ENCODE measurements at places on chromosomes 11 and 22.

GRCh38 chr11:96394773-96395172 lies 5.0 kb downstream of the JRKL start:
- no peak for DNase-seq

- no peak for DNase-seq
Measured at GRCh38 chr22:27476729-27477128, 324.8 kb downstream of the MN1 start.

DNA sequence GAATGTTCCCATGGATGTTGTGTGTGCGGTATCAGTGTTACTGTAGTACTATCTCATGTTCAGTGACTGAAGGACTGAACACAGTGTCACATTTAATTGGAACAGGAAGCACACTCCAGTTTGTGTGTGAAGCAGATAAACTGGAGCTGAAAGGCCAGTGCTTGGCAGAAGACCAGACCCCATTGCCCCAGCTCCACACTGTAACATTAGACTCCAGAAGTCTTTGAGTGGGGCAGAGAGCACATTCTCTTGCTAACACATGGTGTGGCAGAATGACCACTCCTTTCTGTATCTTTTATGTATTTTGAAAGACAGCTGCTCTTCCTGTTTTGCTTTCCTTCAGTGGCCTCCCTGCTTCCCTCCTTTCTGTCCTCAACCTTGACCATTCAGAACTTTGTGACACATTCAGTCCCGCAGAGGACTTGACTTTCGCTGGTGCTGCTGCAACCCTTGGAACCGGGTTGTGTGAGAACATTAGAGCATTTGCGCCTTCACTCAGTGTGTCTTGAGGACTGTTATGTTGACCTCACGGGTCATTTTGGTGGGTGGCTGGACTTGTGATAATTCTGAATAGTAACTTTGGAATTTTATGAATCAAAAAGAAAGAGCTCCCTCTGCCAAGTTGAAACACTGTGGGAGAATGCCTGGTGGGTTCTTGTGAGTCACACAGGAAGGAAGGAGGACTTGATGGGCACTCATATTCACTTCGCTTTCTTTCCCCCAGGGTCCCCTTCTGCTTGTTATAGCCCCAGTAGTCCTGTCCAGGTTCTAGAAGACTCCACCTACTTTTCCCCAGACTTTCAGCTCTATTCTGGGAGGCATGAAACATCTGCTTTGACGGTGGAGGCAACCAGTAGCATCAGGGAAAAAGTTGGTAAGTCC lies 26.4 kb downstream of the AMOTL1 start:
- DNase-seq: no peak

DNA sequence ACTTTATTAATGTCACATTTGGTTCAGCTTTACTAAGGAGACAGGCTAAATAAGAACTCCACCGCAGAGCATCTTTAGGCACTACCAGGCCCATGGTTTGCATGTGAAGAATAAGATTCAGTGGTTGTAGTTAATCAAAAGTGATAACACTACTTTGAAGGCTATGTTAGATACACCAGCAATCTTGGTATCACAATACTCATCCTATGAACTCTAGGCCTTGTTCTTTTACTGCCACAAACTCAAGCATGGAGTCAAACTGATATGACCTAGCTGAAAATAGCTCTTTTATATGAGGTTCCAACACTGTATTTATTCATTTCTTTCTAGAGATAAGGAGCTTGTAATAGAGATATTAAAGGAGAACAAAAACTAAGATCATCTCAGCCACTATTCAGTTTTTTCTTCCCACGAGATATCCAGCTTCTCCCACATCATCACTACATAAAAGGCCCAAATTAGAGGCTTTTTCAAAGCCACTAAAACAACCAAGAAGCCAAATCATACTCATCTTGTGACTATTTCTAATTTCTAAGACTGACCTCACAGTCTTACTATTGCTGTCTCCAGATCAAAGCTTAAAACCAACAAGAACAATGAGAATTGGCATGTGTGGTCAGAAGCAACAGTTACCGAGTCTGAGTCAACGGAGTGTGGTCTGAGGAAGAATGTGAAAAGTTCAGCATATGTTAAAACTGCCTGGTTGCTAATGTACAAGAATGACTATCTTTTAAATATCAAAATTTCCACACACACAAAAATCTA lies 25.1 kb upstream of the GUCY1A2 start:
- DNase-seq: no peak

DNA sequence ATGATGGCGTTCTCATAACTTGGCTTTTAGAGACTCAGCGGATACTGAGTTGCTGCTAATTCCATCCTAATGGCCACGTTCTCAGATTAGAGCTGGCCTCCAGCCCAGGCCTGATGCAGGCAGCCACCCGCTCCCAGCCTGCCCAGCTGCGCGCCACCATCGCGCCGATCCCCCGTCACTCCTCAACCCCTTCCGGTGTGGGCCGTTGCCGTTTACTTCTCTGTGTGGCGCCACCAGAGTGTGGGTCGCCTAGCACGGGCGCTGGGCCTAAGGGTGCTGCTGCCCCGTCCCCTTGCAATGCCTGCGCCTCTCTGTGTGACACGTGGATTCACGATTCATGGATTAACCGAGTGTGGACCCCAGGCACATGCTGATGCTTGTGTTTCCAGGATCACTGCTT lies 1116.0 kb downstream of the BRD1 start:
- DNase-seq: peak; percentile 86

DNA sequence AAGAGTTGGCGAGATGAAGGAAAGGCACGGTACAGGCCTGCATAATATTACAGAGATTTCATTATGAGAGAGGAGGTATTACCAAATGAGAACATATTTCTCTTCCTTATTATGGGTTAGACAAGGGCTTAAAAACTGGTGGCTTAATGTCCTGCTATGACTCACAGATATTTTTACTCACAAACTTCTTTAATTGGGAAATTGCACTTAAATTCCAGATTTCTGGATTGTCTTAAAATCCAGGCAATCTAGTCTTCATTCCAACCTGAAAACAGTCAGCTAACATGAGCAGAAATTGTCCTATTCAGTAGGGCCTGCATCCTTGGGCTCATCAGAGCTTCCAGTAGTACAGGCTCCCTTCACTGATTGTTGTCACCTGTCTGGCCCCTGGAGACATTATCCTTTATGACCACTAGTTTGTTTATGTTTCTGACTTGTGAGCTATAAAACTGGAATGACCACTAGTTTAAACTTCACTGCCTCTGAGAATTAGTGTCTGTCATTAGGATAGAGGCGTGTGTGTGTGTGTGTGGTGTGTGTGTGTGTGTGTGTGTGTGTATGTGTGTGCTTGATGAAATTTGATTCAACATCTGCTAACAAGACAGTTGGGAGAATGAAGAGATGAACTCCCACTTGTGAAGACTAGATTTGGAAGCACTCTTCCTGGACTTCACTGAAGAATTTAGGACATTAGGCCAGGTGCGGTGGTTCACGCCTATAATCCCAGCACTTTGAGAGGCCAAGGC lies 25.1 kb downstream of the DBX1 start:
- DNase-seq: no peak

DNA sequence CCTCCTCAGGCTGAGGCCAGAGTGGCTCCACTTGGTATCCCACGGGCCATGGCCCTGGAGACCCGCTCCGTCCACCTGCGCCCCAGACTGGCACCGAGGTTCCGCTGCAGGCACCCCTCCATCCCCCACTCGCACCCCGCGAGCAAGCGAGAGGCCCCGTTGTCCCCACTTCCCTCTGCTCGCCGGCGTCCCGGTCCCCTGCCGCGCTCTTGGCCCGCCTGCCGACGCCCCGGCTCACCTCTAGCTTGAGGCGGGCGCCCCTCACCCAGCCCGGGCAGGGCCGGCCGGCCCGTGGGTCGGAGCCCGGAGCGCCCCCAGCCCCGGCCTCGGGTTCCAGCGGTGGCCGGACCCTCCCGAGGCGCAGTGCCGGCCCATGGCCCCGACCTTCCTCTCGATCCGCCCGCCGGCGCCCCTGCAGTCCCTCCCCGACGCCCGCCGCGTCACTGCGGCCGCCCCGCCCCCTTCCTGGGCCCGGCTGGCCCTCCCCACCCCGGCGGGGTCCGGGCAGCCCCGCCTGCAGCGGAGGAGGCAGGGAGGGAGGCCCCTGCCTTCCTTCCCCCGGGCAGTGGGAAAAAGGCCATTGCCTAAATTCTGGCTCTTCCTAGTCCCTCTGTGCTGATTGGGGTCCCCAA lies at the start of gene PITPNM1:
Gene PITPNM1, minus strand, starts transcription at position 414 of the 632 bp plus-strand sequence. CDS start 1,183 bp downstream, outside the sequence.
- peak; percentile 92 for DNase-seq

GRCh38 chr11:93694557-93694956 lies 33.1 kb downstream of the CEP295 start:
- no peak for DNase-seq

- no peak for DNase-seq
Measured at GRCh38 chr11:124190298-124191139, 7.4 kb downstream of the OR10D3 start.

- no peak for DNase-seq
Measured at GRCh38 chr11:130675371-130675821, 227.0 kb downstream of the ADAMTS15 start.

DNA sequence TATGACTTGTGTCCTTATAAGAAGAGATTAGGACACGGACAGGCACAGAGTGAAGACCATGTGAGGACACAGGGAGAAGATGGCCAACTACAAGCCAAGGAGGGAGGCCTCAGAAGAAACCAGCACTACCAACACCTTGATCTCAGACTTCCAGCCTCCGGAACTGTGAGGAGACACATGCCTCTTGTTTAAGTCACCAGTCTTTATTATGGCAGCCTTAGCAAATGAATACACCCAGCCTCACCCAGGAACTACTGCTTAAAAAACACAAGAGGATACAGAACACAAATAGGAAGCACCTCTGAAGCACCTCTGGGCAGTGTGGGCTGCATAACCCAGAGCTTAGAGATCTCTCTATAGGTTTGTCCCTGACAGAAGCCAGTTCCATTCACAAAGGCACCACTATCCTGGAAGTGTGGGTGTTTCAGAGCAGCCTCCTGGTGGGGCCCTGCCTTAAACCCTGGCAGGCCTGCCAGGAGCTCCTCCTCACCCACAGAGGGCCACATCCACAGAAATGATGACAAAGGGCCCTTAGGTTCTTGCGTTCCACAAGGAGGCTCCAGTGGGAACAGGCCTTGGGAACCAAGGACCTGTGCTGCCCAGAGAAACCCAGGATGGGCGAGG lies 58.8 kb downstream of the CHRDL2 start:
- no peak for DNase-seq

DNA sequence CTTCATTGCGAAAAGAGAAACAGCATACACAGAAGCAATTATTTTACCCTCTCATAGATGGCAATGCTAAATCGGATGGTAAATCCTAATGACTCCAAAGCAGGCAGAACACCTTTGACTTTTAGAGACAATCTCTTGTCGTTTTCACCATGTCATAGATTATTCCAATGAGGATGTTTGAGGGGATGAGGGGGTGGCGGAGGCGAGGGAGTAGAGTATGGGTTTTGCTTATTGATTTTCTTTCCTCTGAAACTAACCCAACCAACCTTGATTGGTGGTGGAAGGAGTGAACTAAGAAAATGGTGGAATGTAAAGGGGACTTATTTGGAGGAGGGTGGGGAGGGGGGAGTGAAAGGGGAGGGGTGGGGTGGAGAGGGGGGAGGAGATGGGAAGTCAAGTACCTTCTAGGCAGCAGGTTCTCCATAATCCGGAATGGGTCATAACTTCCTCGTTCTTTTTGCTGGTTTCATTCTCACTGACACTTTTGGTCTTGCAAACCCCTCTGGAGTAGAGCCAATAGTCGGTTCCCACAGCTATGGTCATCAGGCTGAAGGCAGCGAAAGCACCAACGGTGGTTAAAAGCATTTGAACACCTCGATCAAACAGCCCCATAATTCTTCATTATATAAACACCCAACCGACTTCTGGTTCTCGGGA lies 1.5 kb downstream of the CACNG2 start:
- no peak for DNase-seq

DNA sequence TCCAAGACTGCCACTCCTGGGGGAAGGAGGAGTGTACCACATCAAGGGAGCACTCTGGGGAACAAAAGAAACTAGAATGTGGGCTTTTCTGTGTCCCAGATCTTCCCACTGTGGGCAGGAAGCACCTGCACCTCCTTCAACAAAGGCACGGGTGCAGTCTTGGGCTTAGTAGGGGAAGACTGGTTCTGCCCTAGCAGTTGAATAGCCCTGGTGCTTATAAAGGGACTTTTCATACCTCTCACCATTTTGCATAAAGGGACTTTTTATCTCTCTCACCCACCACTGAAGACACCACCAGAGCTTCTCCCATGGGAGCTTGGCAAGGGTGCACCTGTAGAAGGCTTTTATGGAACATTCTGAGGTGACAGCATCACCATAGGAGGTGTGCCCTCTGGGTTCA lies 65.8 kb upstream of the MS4A8 start:
- DNase-seq: no peak

DNA sequence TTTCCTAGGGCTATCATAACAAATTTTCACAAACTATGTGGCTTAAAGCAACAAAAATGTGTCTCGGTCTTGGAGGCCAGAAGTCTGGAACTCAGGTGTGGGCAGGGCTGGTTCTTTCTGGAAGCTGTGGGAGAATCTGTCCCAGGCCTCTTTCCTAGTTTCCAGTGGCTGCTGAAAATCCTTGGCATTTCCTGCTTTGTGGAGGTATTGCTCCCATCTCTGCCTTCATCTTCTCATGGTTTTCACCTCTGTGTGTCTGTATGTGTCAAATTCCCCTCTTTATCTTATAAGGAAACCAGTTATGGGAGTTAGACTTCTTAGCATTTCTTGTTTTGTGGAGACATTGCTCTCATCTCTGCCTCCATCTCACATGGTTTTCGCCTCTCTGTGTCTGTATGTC lies 130.4 kb upstream of the PLET1 start:
- no peak for DNase-seq

DNA sequence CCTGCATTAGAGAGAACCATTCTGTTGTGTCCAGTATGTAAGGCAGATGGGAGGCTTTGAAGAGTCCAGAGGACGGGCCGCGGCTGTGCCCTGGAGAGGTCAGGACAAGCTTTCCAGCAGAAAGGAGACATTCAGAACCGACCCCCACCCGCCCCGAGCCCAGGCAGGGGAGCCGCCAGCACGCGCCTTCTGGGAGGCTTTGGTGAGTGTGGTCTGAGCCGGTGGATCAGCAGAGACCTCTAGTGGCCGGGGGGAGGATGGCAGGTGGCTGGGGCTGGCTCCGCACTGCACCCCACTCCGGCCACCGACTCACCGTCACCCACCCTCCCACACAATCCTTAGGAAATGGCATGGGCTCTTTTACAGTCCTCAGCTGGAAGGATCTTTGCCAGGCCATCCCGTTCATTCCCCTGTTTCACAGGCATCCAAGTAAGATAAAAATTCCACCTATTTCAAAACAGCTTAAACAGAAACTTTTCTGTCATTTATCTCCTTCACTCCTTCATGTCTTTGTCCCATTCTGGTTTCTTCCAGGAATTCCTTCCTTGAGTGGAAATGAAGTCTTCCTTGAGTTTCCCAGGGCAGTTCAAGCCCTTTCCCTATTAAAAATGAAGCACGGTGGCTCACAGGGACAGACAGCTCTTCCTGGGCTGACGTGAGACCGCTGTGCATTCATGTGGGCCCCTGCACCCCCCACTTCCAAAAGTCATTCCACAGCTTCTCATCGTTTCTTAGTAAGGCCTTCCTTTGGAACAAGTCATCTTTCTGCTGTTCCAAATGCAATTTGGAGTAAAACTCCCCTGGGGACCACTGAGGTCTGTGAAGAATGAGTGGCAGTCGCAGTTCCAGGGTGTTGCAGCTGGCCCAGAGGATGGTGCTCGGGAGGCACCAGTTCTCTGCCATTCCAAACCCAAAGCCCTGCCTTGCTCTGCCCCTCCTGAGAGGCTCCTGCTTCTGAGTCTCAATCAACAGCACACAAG lies 91.0 kb downstream of the FEZ1 start:
- DNase-seq: peak; percentile 84

GRCh38 chr22:43878831-43879550 lies 12.8 kb downstream of the PNPLA5 start:
- DNase-seq: no peak

GRCh38 chr11:107804971-107805370 lies 53.6 kb downstream of the SLC35F2 start:
- no peak for DNase-seq

GRCh38 chr11:57214494-57214893 lies 22.6 kb downstream of the APLNR start:
- no peak for DNase-seq
